ENCODE measurements at places on chromosomes 7 and 10.

DNA sequence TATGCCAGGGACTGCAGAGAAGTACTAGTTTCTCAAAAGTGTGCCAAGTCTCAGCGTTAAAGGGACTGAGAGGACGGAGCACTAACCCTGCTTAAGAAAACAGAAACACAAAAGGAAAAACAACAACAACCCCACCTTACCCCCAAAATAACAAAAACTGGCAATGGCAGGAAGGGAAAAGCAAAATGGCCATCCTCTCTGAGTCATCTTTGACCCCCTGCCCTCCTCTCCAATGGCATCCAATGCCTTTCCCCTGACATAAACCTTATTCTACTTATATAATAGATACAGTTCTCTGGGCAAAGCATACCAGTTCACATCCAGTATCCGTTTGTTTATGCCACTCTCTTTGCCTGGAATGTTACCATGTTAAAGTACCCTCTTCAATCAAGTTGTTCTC is 1.6 kb downstream of the POLR1F start:
- DNase-seq = no peak

- DNase-seq = no peak
Observed at GRCh38 chr10:22999942-23000341, 72.1 kb downstream of the ARMC3 start.

GRCh38 chr10:101993651-101994200 is 62.2 kb downstream of the ARMH3 start:
- DNase-seq = no peak

- no peak for DNase-seq
Observed at GRCh38 chr10:133267829-133268228, 8.8 kb downstream of the ADAM8 start.

GRCh38 chr10:101272229-101272868 is 43.1 kb upstream of the LBX1 start:
- DNase-seq = peak; percentile 26

DNA sequence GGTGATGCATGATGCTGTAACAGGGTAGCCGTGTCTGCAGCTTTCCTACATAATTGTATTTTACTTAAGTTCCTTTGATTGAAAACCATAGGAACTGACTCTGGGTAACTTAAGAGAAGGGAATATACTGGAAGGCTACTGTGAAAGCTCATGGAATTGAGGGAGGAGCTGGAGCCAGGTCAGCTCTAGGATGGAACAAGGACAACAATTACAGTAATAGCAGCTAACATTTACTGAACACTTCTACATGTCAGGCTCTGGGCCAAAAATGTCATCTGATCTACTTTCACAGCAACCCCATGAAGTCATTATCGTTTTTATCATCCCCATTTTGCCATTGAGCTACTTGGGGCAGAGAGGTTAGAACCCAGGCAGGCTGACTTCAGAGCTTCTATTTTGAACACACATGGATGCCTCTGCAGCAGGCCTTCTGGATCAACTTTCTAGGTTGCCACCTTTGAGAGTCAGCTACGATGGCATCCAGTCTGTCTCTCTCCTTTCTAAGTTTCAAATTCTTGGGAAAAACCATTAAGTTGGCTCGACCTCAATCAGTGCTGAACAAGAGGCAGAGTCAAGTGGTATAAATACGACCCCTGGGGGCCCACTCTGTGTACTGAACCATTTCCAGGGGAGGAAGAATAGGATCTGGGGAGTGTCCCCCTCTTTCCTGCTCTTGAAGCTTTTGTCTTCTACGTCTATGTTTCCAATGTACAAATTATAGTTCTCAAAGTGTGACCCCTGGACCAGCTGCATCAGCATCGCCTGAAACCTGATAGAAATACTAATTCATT is 272.3 kb upstream of the PLPP4 start:
- peak; percentile 26 for DNase-seq

DNA sequence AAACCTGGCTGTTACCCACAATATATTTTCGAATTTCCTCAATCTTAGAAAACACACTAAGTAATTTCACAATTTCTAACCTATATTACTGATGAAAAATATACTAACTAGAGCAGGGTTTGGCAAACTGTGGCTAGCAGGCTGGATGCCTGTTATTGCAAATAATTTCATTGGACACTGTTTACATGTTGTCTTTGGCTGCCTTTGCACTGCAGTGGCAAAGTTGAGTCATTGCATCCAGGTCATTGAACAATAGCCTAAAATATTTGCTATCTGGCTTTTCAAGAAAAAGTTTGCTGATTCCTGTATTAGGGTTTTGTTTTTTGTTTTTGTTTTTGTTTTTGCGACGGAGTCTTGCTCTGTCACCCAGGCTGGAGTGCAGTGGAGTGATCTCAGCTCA is 47.2 kb downstream of the KIF11 start:
- no peak for DNase-seq

DNA sequence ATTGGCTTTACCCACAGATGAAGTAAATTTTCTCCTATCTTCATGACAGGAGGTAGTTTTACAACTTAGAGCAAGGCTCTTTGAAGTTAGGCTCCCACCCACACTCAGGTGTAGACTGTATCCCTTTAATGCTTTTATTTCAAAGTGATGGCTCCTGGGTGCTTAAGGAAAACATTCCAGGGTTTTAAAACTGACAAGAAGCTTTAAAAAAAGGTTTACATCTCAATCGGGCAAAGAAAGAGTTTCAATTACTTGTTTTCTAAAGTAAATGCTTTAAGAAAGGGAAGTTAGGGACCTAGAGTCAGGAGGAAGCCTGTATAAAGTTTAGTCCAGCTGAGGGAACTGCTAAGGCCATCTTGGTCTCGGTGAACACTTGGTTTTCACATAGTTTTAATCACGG is 1153.8 kb upstream of the C7orf33 start:
- DNase-seq = no peak
